ENCODE measurements at places on chromosomes 12 and 14. TPM values are rescaled to one million over a fixed set of nuclear protein-coding genes. Genes with fewer than 3 reads are reported as not detected.

GRCh38 chr12:87853448-87854003, 175.7 kb downstream of the C12orf50 start:
- no peak for DNase-seq

DNA sequence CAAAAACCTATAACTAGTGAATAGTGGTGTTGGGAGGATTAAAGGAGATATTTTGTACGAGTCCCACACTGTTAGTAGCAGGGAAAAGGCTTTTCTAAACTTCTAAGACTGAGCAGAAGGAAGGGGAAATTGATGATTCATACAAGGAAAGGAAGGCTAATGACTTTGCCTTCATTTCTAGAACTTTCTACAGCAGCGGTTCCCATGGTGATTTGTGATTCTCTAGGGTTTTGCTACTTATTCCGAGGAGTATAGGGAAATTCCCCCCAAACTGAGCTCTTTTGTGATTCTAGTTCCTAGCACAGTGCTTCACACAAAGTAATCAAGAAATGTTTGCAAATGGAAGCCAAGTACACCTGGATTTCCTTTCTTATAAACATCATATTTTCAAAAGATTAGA, 23.8 kb upstream of the PWP1 start:
- no peak for DNase-seq

- no peak for DNase-seq
Measured at GRCh38 chr14:67413806-67414769, 2.1 kb upstream of the PLEK2 start.

GRCh38 chr14:20667957-20668356, 16.4 kb upstream of the RNASE4 start:
- DNase-seq: no peak

DNA sequence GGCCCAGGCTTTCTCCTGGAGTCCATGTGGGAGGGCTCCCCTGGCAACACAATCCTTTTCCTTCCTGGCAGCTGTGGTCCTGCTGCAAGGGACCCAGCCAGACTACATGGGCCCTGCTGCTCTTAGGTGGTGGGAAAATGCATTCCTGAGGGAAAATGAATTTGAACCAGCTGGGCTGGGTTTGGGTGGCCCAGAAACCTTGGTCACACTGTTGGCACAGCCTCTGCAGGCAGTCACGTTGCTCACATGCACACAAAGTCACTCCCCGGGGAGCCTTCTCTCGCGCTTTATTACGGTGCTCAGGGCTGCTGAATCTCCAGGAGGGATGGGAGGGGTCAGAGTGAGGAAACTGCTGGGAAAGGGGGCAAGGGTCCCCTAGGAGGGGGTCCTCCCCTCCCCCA, 17.2 kb downstream of the PLEKHG3 start:
- no peak for DNase-seq

GRCh38 chr12:93127582-93128331, 198.7 kb upstream of the EEA1 start:
- DNase-seq: no peak

DNA sequence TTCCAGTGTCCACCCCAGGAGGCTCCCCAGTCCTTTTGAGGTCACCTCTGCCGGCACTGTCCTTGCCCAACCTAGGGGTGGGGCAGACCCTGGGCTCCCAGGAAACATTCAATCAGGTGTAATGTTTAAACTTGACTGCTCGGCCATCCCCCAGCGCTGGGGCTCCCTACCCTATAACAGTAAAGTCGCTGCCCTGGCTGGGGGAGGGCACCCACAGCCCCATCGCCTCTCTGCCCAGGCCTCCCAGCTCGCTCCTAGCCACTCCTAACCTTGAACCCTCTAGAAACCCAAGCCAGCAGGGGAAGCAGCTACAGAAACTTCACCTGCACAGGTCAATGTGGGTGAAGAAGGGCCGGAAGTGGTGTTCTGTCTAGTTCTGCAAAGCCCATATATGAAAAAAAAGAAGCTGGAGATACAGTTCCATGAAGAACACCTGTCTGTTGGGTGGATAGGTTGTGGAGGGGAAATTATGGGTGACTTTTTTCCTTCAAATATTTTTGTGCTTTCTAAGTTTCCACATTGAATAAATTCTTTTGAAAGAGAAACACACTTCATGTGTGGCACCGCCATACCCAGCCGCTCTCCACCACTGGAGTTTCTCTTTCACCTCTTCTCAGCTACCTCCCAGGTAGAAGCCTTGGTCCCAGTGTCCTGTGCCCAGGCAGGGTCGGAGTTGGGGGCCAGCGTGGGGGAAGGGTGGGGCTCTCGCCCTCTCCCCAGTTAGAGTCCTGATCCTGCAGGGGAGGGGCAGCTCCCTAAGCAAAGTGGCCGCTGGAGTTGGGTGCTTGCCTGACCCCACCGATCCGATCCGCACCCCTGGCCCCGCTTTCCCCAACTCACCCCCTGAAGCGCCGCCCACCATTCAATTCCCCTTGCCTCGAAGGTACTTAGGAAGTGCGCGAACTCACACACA, 1.1 kb downstream of the CLMN start:
- DNase-seq: no peak

DNA sequence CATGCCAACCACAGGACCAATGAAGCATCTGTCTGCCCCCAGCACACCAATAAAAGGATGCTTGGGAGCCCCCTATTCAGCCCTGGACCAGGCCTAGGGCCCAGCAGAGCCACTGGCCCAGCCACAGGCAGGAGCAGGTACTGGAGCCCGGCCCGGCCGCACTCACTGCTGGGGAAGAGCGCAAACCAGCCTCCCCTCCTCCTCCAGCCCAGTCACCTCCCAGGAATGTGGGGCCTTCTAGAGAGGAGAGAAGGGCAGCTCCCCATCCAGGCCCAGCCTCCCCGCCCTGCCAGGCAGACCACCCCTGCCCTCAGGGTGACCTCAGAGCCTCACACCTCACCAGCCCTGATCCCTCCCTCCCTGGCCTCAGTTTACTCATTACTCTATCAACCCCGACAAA, 56.2 kb downstream of the CCNK start:
- DNase-seq: no peak

GRCh38 chr12:127165567-127166392, 1101.2 kb upstream of the TMEM132C start:
- DNase-seq: peak; percentile 59

Gene IGFBP6
- 0.61 TPM for total RNA-seq

Gene ASIC1
- total RNA-seq: not detected

Gene ORAI1
- 70.8 TPM for total RNA-seq

Gene PCED1B
- total RNA-seq: 30.2 TPM

Gene ASPG
- not detected for total RNA-seq

Gene TRHDE
- total RNA-seq: not detected

Gene RERG
- not detected for total RNA-seq

Gene TMEM260
- 21.3 TPM for total RNA-seq

Gene RND1
- total RNA-seq: 1.7 TPM
